Transverse colon (tissue), 4 donors: ENCODE measurements at places on chromosomes 5 and 9. TPM values are rescaled to one million over a fixed set of nuclear protein-coding genes. Genes with fewer than 3 reads are reported as not detected.

Gene ANKRD55
- not detected for total RNA-seq

DNA sequence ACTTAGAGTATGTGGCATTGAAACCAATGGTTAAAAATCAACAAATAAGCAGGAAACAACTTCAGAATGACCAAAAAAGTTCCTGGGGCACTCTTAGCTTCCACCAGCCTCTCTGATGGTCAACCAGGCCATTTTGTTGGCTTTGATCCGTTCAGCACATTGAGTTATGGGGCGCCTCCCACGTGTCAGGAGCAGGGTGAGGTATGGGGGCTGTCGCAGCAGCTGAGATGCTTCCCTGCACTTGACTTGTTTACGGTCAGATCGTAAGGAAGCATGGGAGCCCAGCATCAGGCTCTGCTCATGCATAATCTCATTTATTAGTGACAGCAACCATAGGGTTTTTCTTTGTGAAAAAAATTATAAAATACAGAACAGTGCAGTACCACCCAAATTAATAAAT, 16.7 kb downstream of the SYK start:
- H3K27ac ChIP-seq = no peak overlapping the region
- H3K36me3 ChIP-seq = peaks cover 6% of the 10 kb centered on the region
- H3K4me1 ChIP-seq = no peaks in the 10 kb centered on the region
- H3K4me3 ChIP-seq = no peak overlapping the region

DNA sequence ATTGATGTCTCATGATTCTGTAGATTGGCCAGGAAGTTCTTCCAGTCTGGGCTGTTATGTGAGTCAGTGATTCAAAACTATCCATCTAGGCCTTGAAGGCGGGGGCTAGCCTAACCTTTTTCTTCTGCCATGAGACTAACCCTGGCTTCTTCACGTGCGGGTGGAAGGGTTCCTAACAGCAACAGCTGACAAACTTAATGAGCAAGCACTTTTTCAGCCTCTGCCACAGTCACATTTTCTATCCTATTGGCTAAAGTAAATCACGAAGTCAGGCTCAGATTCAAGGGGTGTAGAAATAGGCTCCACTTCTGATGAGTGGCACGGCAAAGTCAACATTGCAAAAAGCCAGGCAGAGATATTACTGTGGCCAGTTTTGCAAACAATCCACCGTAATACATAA, 68.4 kb downstream of the STK32A start:
- no peak overlapping the region for H3K4me3 ChIP-seq
- H3K36me3 ChIP-seq = no peaks in the 10 kb centered on the region
- no peaks in the 10 kb centered on the region for H3K4me1 ChIP-seq
- H3K27me3 ChIP-seq = no peaks in the 10 kb centered on the region

DNA sequence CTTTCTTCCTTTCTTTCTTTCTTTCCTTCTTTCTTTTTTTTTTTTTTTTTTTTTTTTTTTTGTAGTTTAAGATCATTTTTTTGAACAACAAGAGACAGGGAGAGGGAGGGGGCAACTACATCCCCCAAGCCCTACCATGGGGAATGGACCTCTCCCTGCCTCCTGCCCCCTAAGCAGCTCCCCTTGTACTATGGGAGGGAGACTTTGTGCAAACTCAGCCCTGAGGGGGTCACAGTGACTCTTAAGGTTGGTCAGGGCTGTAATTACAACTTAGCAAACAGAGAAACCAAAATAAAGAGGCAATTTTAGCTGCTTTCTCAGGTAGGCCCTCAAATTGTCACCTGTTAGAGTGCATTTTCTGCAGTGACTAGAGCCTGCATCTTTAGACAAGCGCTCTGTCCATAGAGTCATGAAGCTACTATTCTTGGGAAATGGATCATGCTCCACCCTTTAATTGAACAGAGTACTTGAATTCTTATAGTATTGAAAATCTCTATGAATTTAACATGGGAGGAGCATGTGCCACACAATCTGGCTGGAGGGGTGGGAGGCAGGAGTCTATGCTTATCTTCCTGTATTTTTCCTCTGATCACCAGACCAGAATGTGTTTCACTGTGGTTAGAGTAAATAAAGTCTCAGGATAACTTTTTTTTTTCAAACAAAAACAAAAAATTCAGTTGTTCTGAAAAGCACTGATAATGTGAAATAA, 24.3 kb upstream of the PIK3R1 start:
- H3K27me3 ChIP-seq = no peaks in the 10 kb centered on the region
- no peaks in the 10 kb centered on the region for H3K4me1 ChIP-seq
- no peak overlapping the region for H3K27ac ChIP-seq

- no peak overlapping the region for H3K27ac ChIP-seq
- no peak overlapping the region for H3K4me3 ChIP-seq
- H3K4me1 ChIP-seq = no peaks in the 10 kb centered on the region
- no peak for DNase-seq
- H3K36me3 ChIP-seq = no peaks in the 10 kb centered on the region
Measured at GRCh38 chr5:83482961-83483360, 11.4 kb downstream of the VCAN start.

Gene STC2
- total RNA-seq = 2.2 TPM

Gene PTPRD
- total RNA-seq = 115 TPM

- H3K27me3 ChIP-seq = no peaks in the 10 kb centered on the region
- DNase-seq = peak; percentile 60
- H3K36me3 ChIP-seq = no peaks in the 10 kb centered on the region
- H3K27ac ChIP-seq = peak overlapping the region; percentile 57
- H3K4me3 ChIP-seq = no peak overlapping the region
Measured at GRCh38 chr9:131708226-131709002, 31.5 kb downstream of the RAPGEF1 start.

- H3K4me1 ChIP-seq = no peaks in the 10 kb centered on the region
- no peaks in the 10 kb centered on the region for H3K27me3 ChIP-seq
- no peak for DNase-seq
- H3K36me3 ChIP-seq = no peaks in the 10 kb centered on the region
Measured at GRCh38 chr9:8823131-8823895, 1023.7 kb upstream of the DMAC1 start.

DNA sequence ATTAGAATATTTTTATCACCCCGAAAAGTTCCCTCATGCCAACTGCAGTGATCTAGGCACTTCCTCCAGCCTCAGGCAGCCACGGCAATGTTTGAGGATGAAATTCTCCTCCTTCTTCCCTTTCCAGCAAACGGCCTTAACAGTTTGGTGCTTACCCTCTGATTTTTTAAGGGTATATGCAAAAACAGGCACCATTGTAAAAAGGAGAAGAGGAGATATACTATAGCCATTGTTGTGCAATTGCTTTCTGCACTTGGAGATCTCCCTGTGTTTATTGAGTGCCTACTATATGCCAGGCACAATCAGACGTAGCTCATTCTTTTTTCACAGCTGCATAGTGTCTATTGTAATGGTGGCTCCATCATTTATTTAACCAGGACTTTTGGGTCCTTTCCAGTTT, 29.4 kb downstream of the GSN start:
- no peaks in the 10 kb centered on the region for H3K27me3 ChIP-seq
- H3K4me1 ChIP-seq = peaks cover 56% of the 10 kb centered on the region
- H3K4me3 ChIP-seq = no peak overlapping the region
- DNase-seq = no peak

Gene FAT2
- not detected for total RNA-seq

DNA sequence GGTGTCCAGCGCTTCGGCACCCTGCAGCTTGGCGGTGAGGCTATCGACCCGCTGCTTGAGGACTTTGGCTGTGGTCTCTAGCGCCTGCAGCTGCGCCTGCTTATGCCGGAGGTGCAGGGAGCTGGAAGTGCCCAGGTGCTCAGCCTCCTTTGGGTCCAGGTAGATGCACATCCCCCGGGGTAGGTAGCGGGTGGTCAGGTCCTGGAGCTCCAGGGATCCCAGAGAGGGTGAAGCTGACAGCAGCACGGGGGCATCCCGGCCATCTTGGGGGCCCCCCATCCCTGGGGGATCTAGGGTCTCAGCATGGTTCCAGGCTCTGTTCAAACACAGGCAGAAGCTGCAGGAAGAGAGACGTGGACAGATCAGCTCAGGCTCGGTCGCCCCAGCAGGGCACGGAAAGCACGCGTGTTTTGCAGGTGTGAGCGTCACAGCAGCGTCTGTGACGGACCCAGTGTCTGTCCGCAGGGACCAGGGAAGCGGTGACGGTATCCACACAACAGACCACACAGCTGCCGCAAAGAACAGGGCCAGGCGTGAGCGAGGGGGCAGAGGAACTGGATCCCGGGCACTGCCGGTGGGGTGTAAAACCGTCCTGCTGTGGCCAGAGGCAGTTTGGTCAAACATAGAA, 17.4 kb downstream of the CCDC187 start:
- H3K27me3 ChIP-seq = peaks cover 39% of the 10 kb centered on the region
- no peaks in the 10 kb centered on the region for H3K36me3 ChIP-seq
- H3K27ac ChIP-seq = no peak overlapping the region
- no peak for DNase-seq
